ENCODE measurements at places on chromosomes 1 and 21. TPM values are rescaled to one million over a fixed set of nuclear protein-coding genes. Genes with fewer than 3 reads are reported as not detected.

DNA sequence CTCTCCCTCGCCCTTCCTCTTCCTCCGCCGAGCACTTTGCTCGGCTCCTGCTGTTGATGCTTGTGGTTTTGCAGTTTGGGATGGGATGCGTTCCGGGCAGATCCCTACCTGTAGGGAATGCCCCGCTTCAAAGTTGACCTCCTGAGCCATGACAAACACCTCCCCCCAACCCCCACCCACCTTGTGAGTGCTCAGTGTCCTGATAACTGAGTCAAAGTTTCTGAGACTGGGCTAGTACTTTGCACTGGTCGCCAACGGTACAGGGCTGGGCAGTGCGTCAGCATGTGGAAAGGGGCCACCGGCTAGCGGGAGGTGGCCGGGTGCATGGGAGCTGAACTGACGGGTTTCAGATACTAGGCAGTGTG, 771 bp downstream of the RABGAP1L start:
- DNase-seq = no peak

- no peak for DNase-seq
Measured at GRCh38 chr1:187763465-187763864, 934.7 kb downstream of the PLA2G4A start.

GRCh38 chr1:214187933-214188332, 93.0 kb upstream of the SMYD2 start:
- DNase-seq = no peak

- DNase-seq = no peak
Measured at GRCh38 chr21:17818186-17819113, 706 bp downstream of the C21orf91 start.

GRCh38 chr1:1435106-1435903, at the start of gene VWA1:
TSS of gene VWA1 (plus strand) at chr1:1435690. CDS start at chr1:1435749, 59 bp downstream.
- DNase-seq = no peak

The STUM gene
- 3.1 TPM for total RNA-seq

GRCh38 chr1:209689477-209689876, 14.3 kb downstream of the G0S2 start:
- DNase-seq = no peak

The SMIM11 gene
- 7.5 TPM for total RNA-seq

The CHD5 gene
- total RNA-seq = 7.5 TPM

Data from esophagus muscularis mucosa (tissue), 4 donors.